Activated naive CD8-positive, alpha-beta T cell treated with anti-CD3 and anti-CD28 coated beads, Interleukin-2, amount 10 ng/mL, durations not matched to agents 7 days and 5 days (primary cell): ENCODE measurements at places on chromosomes 2 and 18.

GRCh38 chr2:169336695-169337094 lies 25.6 kb downstream of the LRP2 start:
- DNase-seq: no peak

- no peak for DNase-seq
These were observed 3.5 kb downstream of the CRIM1 start for GRCh38 chr2:36359067-36359466.

DNA sequence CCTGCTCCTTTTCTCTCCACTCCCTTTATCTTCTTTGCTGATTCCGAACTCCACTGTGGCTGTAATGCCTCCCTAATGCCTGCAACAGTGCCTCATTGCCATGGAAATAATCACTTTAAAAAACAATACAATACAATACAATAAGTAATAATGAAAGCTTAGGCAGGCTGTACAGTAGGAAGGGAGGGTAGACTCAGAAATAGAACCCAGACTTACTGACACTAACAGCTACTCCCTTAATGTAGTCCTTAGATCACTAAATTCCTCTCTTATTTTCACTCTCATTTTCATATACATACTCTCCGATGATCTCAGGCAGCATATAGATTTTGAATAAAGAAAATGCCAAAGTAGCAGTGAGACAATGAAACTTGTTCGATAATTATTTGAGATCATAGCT lies 70.2 kb downstream of the DLGAP1 start:
- DNase-seq: no peak

GRCh38 chr2:158493458-158493857 lies 36.7 kb downstream of the PKP4 start:
- no peak for DNase-seq

GRCh38 chr18:56517196-56517595 lies 121.2 kb downstream of the TXNL1 start:
- DNase-seq: no peak
